ENCODE measurements at places on chromosomes 2 and 18. TPM values are rescaled to one million over a fixed set of nuclear protein-coding genes. Genes with fewer than 3 reads are reported as not detected.

Gene UNC80
- total RNA-seq = 40.1 TPM

Gene VAMP5
- total RNA-seq = not detected

Gene FBXO48
- total RNA-seq = 0.94 TPM

Gene SLC4A5
- total RNA-seq = 13.8 TPM

Gene CLEC4F
- not detected for total RNA-seq

Gene NXPH2
- 26.9 TPM for total RNA-seq

Gene ANKRD29
- total RNA-seq = 5.3 TPM

Gene RFTN2
- 26.0 TPM for total RNA-seq

Gene SLC16A14
- total RNA-seq = 49.5 TPM

Gene CYP1B1
- total RNA-seq = 1.9 TPM

Gene OXER1
- total RNA-seq = 0.31 TPM

Gene ANKRD44
- 226 TPM for total RNA-seq

Gene SKOR2
- total RNA-seq = not detected

Gene SGPP2
- total RNA-seq = 1.3 TPM

Gene SLC25A52
- total RNA-seq = 0.94 TPM

Gene CABLES1
- 4.7 TPM for total RNA-seq

Gene PNPT1
- total RNA-seq = 35.7 TPM

Gene RSAD2
- 5.9 TPM for total RNA-seq

Gene YPEL5
- total RNA-seq = 82.3 TPM

Gene ANKRD30B
- 2.2 TPM for total RNA-seq

Gene SCN7A
- 0.94 TPM for total RNA-seq

Gene C2orf76
- 8.8 TPM for total RNA-seq

Gene TCF7L1
- total RNA-seq = 3.4 TPM

Gene DSG4
- total RNA-seq = not detected

Gene ABCB11
- 1.6 TPM for total RNA-seq

Gene MYOM1
- 2.2 TPM for total RNA-seq

Gene SCN3A
- 313 TPM for total RNA-seq

Gene AFF3
- total RNA-seq = 153 TPM

Gene TLX2
- total RNA-seq = not detected

Gene MYO7B
- total RNA-seq = not detected

Data from parietal lobe (tissue), 2 donors.